Esophagus squamous epithelium (tissue), 5 donors: ENCODE measurements at places on chromosomes 2 and 18.

DNA sequence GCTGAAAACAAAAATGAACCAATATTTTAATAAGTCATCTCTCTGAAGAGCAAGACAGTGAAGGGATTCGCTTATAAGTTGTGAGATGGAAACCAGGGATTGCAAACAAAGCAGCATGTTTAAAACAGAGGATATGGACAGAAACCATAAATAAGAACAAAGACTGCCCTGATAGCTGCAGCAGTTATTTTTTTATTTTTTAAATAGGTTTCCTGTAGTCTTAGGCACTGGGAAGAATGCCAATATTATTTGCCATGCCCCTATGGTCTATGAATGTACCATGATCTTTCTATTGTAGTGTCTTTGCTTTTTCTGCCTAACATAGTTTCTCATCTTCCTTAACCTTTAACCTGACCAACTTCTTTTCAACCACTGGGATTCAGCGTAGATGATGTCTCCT is 1334.0 kb upstream of the NRXN1 start:
- DNase-seq, result no peak

GRCh38 chr18:64103986-64104385 is 44.9 kb downstream of the LINC00305 start:
- DNase-seq, result no peak

- no peak for DNase-seq
These were observed 404.7 kb upstream of the CHAC2 start for GRCh38 chr2:53362934-53363333.

DNA sequence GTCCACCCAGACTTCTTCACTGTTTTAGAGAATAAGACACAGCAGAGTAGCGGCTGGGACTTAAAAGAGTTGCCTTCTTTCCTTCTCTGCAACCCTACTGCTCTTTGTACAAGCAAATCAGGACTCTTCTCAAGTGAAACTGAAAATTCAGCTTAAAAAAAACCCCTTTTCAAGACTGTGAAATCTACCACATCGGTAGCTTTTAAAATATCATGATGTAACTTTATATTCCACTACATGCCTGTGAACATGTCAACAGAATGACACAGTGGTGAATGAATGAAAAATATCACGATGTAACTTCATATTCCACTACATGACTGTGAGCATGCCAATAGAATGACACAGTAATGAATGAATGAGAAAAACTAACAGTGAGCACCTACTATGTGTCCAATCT is 53.4 kb downstream of the TCF4 start:
- no peak for DNase-seq

DNA sequence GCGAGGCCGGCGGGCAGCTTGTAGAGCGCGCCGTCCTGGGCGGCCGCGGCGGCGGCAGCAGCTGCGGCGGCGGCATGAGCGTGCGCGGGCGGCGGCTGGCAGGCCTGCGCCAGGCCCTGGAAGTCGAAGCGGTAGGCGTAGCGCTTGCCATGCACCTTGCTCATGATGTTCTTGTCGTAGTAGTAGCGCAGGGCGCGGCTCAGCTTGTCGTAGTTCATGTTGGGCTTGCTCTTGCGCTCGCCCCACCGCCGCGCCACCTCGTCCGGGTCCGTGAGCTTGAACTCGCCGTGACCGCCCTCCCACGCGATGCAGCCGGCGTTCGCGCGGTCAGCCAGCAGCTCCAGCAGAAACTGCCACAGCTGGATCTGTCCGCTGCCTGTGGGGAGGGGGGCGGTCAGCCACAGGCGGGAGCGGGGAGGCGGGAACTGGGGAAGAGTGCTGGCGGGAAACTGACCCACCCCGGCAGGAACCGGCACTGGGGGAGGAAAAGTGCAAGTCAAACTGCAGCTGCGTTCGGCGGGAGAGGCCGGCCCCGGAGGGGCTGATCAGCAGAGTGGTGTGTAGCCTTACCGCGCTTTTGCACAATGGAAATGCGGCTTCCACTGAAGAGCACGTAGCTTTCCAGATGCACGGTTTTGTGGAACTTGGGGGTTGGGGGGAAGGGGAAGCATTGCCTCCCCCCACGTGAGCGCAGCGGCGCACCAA is 3.0 kb downstream of the FEV start:
- DNase-seq, result no peak

- no peak for DNase-seq
These were observed 7.3 kb downstream of the PLA2R1 start for GRCh38 chr2:160054984-160055725.

DNA sequence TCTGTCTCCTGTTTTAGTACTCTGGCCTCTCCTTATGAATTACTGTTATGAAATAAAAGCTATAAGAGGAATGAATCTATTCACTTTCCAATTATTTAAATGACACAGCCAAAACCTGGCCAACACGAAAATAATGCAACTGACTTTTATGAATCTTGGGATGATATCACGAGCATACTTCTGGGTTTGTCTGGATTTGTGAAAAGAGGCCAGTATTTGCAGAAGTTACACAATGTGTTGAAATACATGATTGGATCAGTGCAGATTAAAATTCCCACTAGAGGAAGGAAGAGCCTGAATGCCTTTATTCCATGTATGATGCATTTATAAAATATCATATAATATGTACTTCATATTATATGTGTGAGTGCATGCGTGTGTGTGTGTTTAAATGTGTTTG is 418.2 kb downstream of the GRB14 start:
- DNase-seq, result no peak

- no peak for DNase-seq
These were observed 25.7 kb downstream of the MTHFD2 start for GRCh38 chr2:74223941-74224770.

- DNase-seq, result no peak
These were observed 316.3 kb downstream of the CELF4 start for GRCh38 chr18:37249171-37249886.

DNA sequence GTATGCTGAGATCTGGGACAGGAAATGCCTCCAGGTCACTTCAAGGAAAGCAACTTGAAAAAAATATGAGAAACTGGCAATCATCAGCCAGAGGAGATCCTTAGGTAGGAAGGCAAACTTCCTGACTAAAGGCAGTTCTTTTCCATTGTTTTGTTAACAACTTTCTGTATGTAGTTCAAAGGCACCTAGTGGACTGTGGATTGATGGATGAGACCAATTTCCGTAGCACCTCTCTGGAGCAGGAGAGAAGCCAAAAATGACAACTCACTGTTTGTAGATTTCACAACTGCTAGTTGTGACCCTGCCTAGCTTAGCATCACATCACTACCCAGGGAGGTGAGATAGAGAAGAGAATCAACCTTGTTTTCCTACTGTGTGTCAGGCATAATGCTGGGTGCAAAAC is 21.8 kb upstream of the NOSTRIN start:
- no peak for DNase-seq

DNA sequence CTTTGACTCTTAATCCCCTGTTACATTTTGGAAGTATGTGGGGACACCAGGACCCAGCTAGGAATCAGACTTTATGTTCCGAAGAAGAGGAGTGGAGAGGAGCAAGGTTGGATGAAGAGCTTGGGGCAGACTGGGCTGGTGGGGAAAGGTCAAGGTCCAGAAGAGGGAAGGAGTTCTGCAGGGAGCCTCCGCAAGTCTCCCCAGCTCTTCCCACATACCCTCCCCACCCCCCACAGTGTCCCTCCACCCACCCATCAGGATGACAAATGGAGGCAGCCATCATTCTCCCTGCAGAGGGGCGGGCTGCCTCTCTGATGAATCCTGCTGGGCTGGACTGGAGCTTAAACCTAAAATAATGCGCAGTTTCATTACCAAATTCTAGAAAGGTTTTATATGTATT is 77.2 kb downstream of the ACKR3 start:
- no peak for DNase-seq

DNA sequence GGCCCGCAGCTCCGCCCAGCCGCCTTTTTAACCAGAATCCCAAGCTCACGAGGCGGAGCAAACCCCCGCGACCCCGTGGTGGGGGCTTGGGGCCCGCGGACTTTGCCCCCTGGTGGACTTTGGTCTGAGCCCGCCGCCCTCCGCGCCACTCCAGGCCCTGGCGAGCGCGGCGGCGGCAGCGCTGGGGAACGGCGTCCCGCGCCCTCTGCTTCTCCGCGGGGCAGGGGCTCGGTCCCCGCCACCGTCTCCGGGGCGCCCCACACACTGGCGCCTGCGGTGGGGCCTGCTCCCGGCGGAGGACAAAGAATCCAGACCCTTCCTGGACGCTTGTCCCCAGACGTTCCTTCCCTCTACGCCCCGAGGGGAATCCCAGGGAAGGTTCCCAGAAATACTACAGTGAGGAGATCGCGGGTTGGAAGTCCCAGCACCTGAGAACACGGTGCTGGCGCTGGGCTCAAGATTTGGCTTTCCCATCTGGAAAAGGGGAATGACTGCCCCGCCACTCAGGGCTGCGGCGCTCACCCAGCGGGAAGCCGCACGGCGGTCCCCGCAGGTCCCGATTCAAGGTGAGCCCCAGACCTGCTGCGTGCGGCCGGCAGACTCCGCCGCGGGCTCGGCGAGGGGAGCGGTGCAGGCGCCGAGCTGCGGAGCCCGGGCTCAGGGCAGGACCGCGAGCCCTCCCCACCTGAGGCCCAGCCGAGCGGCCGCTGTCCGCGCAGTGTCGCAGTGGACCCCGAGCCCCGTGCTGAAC is at the start of gene HAAO:
Gene HAAO (minus strand): TSS at position 1 of the 751 bp plus-strand sequence. CDS start 47 bp downstream, outside the sequence.
- DNase-seq, result no peak

GRCh38 chr2:190627448-190628412 is 21.2 kb upstream of the NAB1 start:
- DNase-seq, result no peak

DNA sequence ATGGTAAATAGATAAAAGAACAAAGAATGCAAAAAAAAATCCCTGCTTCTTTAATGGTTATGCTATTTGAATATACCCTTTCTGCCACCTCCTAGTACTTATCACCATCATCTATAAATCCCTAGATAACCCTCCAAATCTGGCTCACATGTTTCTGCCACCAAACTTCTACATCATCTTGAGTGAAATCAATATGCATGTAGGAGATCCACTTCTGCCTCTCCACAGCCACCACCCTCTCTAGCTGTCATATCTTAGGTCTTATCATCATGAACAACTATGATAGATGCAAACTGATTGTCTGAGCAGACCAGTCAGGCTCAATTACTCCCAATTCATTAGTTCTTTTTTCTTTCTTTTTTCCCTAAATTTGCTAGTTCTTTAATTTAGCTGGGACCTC is 55.3 kb downstream of the STRN start:
- DNase-seq, result no peak

DNA sequence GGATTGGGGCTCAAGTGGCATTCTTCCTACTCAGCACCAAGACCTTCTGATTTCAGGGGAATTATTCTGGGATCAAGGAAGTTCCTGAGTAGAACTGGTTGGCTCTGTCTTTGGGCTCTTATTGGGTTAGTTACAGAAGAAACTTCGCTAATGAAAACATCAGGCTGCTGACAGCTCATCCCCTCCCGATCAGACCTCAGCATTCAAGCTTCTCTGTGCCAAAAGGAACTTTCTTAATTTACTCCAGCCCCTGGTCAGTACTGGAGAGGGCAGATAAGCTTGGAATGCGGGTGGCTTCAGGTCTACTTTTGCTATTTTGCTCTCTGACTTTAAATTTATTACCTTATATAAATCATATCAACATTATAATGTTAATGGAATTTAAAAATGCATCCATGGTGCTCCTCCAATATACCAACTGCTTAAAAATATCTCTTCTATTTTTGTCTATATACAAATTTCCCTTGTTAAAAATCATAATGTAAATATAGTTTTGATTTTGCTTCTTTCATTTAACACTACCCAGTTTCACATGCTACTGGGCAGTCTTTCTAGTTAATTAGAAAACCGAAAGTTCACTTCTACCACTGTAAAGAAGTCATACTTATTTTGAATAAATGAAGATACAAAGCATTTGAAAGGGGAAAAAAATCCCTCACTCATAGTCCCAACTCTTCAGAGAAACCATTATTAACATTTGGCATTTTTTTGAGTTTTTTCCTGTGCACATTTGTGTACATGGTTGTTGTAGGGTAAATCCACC is 34.4 kb downstream of the PCARE start:
- no peak for DNase-seq

GRCh38 chr2:215658635-215659305 is 222.9 kb upstream of the FN1 start:
- DNase-seq, result no peak

GRCh38 chr18:13934676-13935075 is 19.3 kb upstream of the MC2R start:
- DNase-seq, result no peak

GRCh38 chr2:108921096-108922030 is 67.7 kb downstream of the EDAR start:
- DNase-seq, result no peak

DNA sequence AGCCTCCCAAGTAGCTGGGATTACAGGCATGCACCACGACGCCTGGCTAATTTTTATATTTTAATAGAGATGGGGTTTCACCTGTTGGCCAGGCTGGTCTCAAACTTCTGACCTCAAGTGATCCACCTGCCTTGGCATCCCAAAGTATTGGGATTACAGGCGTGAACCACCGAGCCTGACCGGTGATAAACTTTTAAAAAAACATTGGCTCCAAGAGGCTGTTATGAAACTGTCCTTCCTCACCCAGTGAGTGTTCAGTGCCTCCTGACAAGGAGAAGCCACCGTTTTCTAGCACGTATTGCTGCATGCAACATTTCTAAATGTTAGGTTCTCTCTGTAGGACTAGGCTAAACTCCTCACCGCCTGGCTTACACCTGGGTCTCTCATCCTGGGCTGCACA is 63.3 kb downstream of the EDAR start:
- no peak for DNase-seq

DNA sequence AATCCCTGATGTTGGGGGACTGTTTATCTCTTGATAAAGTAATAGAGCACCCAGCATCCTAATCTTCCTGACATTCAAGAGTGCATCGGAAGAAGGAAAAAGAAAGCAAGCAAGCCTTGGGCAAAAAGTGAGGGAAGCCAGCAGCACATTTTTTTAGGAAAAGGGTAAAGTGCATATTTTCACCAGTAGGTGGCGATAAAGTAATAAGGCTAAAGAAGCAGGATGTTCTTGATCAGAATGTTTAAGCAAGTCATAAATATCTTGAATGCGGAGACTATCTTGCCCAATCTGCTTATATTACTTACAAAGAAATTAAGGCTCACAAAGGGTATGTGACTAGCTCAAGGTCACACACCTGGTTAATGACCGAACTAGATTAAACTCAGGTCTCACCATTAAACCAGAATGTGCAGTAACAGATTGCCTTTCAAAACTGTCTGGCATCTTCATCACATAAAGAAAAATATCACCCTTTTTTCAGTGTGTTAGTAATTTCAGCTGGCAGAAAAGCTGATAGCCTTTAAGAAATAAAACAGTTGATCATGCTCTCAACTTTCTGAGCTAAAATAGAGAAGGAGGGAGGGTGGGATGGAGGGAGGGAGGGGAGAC is 83.8 kb downstream of the VIT start:
- no peak for DNase-seq

DNA sequence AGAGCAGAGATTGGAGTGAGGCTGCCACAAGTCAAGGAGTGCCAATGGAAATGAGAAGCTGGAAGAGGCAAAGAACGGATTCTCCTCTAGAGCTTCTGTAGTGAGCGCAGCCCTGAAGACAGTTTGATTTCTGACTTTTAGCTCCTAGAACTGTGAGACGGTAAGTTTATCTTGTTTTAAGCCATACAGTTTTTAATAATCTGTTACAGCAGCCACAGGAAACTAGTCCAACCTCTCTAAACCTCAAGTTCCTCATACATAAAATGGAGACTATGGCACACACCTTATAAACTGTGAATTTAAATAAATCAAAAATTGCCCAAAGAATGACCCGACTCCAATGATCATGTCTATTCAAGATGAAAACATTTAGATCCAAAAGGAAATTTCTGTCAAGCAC is 596.5 kb downstream of the BCL11A start:
- DNase-seq, result no peak
